Stimulated activated CD4-positive, alpha-beta T cell treated with anti-CD3 and anti-CD28 coated beads, TNF-alpha, amount 100 ng/mL, for 48 hours (primary cell): ENCODE measurements at places on chromosomes 2 and 18.

GRCh38 chr2:50535971-50536759 is 495.8 kb downstream of the NRXN1 start:
- no peak for DNase-seq

DNA sequence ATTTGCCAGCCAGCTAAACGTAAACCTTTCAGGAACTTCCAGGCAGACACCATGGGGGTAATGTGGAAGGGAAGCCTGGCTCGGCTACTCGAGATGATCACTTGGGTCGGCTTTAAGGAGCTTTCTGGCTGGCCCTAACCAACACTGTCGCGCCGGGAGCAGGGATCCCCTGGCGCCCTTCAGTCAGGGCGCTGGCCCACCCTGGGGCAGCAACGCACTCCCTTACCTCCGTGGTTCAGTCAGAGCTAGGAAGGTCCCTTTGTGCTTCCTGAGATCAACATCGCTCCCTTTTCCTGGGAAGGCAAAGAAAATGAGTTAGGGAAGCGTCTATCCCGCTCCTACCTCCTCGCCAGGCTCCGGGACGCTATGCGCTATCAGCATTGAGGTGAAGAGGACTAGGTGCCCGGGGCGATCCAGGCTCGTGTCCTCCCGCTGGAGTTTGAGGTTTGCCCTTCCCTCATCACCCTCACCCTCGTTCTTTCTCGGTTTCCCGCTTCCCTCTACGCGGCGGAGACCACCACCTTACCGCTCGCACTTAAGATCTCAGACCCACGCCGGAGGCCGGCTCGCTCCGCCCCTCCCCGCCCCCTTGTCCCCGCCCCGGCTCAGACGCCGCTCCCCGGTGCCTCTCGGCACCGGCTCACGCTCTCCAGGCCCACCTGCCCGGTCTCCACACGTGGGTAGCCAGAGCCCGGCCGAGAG is 449 bp upstream of the ATRAID start:
- peak; percentile 4 for DNase-seq

GRCh38 chr18:71371951-71372605 is 1083.2 kb downstream of the SOCS6 start:
- no peak for DNase-seq

DNA sequence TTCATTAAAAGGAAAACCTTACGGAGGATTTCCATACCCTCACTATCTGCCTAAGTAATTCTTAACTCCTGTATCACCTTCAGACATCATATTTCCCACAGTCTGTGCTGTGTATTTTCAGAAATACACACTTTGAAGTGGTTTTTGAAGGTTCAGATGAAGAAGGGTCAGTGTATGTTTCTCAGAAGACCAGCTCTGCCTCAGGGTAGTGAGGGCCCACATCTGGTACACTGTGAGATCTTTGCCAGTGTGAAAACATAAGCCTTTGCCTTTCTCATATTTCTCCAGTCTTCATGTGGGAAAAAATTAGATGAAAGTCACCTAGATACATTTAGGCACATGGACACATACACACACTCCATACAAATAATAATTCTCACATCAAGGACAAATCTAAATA is 408.4 kb downstream of the RIT2 start:
- no peak for DNase-seq

DNA sequence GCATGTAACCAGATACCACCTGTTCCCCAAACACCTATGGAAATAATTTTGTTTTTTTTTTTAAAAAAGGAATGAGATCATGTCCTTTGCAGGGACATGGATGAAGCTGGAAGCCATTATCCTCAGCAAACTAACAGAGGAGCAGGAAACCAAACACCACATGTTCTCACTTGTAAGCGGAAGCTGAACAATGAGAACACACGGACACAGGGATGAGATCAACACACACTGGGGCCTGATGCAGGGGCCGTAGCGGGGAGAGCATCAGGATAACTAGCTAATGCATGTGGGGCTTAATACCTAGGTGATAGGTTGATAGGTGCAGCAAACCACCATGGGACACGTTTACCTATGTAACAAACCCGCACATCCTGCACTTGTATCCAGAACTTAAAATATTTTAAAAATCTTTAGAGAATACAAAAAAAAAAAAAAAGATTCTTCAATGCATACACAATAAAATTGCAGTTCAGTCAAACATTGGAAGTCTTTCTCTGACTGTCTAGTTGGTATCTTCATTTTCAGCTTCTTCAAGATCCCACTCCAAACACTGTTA is 11.6 kb upstream of the CASP10 start:
- no peak for DNase-seq

DNA sequence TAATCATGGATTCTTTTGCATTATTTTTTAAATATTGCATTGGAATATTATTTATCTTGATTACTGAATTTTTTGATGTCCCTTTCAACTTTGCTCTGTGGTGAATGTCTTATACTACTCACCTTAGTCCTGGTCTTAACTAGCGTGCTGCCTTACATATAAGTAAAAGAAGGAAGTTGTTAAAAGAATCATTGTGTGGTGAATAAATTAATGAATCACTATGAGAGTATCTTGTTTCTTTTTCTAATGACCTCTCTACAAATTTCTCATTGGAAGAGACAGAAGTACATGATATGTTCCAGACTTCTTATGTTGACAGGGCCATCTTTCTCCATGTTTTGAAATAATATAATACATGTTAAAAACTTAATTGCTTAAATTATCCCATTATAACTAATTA is 432.6 kb upstream of the MMADHC start:
- no peak for DNase-seq

- DNase-seq = peak; percentile 25
Measured at GRCh38 chr2:201235860-201236811, 24.2 kb upstream of the CASP8 start.

GRCh38 chr2:227038550-227039189 is 125.3 kb downstream of the COL4A4 start:
- no peak for DNase-seq

DNA sequence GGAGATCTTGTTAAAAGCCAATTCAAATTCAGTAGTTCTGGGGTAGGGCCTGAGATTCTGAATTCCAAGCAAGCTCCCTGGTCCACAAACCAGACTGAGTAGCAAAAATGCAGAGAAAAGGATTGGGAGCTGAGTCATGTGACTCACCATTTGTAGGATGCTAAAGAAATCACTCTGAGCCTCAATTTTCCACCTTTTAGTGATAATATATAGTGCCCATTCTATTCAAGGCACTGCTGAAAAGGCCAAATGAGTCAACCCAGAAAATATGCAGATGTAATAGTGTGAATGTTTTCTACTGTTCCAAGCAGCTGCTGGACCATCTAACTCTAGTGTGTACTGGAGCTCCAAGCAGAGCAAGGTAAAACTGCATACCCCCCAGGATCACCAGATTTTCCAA is 47.2 kb downstream of the SLC14A2 start:
- DNase-seq = no peak

GRCh38 chr18:56723706-56724105 is 72.5 kb downstream of the WDR7 start:
- DNase-seq = no peak

DNA sequence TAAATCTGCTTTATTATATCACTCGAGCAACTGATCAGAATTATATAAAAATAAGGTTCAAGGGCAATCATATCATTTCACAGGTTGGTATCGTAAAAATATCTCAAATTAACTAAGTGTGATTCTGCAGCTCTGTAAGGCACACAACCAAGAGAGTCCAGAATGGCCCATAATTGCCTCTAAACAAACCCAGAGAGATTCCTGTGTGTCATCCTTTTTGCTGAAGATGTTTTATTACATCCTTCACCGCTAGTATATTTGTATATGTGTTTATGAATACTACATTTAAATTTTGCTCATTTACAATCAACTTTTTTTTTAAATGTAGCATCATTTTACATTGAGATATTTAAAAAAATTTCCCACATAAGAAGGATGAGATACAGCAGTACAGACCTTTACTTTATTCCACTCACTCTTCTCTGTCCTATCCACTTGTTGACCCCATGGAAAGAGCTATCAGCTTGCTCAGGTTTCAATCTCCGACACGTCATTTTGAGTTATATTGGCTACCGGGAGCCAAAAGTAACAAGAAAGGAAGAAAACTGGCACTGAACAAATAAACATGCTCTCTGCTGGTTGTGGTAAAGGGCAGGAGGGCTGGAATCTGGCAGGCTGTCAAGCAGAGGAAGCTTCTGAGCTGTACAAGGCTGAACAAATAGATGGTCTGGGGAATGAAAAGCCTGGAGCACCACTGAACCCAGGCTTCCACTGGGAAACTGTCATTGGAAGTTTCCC is 23.1 kb downstream of the PLA2R1 start:
- DNase-seq = no peak
